ENCODE measurements at places on chromosomes 13 and 19.

GRCh38 chr13:43272851-43273250, 249.5 kb downstream of the DNAJC15 start:
- DNase-seq: no peak

- no peak for DNase-seq
These were observed 3.6 kb downstream of the TLE2 start for GRCh38 chr19:3025549-3025886.

- DNase-seq: no peak
These were observed 8.4 kb upstream of the UPF3A start for GRCh38 chr13:114272977-114273376.

DNA sequence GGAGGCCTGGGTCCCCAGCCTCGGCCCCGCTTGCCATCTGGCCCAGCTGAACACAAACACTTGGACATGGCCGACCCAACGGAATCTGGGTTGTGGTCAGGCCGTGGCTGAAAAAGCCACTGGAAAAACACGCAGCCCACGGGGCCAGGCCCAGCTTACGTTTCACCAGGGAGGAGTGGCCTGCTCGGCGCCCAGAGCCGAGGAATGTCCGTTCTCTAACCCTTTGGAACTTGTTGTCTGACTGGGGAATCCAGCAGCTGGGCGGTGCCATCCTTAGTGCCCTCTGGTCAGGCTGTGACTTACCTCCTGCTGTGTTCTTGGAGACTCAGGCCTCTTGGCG, 13.8 kb downstream of the CILP2 start:
- no peak for DNase-seq

DNA sequence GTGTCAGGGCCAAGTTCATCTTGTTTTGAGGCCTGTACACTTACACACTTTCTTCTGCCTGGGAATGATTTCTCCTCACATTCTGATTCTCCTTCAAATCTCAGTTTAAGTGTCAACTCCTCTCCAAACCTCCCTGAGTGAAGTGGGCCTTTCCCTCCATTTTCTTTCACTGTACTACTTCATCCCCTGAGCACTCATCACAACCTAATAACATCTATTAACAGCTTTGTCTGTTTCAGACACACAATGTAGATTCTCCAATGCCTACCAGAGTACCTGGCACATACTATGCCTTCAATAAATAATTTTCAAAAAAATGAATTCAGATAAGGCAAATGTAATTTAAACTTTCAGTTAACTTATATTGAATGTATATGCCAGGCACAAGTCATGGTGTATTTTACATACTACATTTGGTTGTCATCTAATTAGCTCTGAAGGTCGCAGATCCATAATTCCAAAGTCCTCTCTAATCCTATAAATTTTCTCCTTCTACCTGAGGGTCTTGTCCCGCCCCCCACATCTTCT, 357 bp upstream of the COG6 start:
- DNase-seq: no peak

DNA sequence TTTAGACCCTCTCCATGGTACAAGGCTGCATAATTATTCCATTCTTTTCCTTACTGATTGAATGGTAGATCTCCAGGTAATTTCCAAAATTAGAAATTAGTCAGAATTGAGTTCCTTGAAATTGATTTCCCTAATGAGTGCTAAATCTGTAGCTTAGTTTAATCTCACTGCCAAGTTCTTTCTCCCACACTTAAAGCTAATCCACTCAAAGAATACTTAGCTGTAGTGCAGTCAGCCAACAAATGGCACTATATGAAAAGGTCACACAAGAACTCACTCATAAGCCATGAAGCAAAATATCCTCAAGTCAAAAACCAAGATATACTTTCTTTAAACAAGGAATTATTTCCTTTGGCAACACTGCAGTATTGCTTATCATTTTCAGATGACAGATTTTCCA, 62.0 kb downstream of the XPO4 start:
- DNase-seq: no peak

DNA sequence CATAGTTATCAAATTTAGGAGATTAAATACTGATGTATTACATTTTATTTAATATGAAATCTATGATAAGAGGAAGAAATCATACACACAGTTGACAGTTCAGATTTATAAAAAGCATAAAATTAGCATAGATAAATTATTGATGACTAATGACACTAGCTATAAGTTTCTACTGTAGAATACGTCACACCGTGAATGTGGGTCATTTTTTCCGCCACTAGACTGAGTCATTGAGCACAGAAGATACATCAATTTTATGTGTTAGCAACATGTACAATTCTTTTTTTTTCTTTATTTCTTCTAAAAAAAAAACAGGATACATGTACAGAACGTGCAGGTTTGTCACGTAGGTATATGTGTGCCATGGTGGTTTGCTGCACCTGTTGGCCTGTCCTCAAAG, 22.2 kb downstream of the AP2S1 start:
- no peak for DNase-seq

GRCh38 chr13:51451467-51452360, 1.1 kb downstream of the INTS6 start:
- DNase-seq: peak; percentile 81

DNA sequence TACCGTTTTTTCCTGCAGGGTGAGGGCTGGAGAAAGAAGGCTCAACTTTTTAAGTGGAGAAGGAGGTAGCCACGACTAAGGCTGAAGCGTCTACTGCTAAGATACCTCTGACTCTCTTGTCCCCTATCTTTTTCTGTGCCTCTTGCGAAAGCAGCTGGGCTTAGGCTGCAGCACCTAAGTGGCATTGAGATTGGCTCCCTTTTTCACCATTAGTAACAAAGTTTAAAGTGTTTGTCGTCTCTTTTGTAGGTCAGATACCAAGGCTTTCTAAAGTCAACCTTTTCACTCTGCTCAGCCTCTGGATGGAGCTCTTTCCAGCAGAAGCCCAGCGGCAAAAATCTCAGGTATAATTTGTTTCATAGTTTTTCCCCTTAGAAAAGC, 887 bp downstream of the CDADC1 start:
- no peak for DNase-seq

GRCh38 chr13:106528718-106529414, 6.6 kb downstream of the EFNB2 start:
- DNase-seq: no peak

GRCh38 chr19:37997911-37998344, 90.9 kb downstream of the SIPA1L3 start:
- DNase-seq: no peak

GRCh38 chr13:97228850-97229521, 6.9 kb downstream of the MBNL2 start:
- no peak for DNase-seq

DNA sequence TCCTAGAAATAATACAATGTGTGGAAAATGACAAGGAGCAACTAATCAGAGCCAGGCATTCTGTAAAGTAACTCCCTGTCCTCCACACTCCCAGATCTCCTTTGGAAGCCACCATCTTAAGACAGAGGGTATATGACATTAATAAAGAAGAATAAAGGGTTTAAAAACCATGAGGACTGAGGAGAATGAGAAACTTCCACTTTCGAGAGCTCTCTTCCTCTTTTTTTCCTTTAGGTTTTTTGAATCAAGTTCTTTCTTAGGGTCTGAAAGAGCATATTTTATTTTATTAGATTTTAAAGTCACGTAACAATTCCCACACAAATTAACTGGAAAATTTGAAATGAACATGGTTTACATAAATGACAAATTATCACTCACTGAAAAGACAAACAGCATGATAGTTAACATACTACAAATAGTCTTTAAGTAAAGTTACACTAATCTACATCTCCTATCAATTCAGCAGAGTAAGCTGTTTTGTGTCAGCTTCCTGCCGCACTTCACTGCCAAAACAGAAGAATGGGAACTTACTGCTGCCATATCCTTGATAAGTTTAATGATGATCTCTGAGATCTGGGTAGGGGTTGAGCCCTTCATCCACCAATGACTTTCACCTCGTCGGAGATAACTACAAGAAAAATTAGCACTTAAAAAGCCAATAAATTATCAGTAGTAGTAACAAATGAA, 38.6 kb upstream of the FBXL3 start:
- DNase-seq: no peak

GRCh38 chr13:74554569-74555275, 420.5 kb upstream of the KLF12 start:
- DNase-seq: no peak

DNA sequence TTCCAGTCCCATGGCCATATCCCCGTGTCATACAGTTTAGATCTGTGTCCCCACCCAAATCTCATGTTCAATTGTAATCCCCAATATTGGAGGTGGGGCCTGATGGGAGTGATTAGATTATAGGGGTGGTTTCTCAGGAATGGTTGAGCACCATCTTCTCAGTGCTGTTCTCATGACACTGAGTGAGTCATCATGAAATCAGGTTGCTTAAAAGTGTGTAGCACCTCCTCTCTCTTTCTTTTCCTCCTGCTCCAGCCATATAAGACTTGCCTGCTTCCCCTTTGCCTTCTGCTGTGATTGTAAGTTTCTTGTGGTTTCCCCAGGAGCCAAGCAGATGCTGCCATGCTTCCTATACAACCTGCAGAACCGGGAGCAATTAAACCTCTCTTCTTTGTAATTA, 197.8 kb downstream of the NALCN start:
- DNase-seq: no peak

DNA sequence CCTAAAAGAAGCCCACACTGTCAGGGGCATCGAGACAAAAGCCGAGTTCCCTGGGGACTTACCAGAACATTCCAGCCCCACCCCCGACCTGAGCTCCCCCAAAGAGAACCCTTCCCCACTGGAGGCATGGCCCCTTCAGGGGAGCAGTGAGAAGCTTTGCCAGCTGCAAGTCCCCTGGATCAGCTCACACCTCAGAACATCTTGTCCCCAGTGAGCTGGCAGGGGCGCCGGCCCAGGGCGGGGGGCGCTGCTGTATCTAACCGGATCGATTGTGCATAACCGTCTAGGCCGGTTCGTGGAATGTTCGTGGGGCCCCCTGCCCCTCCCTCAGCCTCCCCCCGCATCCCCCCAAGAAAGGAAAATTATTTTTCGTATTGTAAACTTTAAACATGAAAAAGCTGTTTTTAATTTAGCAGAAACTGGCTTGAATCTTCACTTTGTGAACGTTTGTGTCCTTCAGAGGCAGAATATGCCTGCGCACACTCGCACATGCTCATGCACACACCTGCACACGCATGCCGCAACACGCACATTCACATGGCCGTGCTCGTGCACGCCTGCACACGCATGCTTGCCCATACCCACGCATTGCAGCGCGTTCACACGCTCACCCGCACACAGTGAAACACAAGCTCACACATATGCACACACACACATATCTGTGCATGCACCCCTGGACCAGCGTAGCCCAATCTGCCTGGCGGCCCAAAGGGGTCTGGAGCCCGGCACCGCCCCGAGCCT, 12.0 kb upstream of the CRTC1 start:
- DNase-seq: no peak

GRCh38 chr13:30805132-30805537, 69.8 kb downstream of the ALOX5AP start:
- no peak for DNase-seq

DNA sequence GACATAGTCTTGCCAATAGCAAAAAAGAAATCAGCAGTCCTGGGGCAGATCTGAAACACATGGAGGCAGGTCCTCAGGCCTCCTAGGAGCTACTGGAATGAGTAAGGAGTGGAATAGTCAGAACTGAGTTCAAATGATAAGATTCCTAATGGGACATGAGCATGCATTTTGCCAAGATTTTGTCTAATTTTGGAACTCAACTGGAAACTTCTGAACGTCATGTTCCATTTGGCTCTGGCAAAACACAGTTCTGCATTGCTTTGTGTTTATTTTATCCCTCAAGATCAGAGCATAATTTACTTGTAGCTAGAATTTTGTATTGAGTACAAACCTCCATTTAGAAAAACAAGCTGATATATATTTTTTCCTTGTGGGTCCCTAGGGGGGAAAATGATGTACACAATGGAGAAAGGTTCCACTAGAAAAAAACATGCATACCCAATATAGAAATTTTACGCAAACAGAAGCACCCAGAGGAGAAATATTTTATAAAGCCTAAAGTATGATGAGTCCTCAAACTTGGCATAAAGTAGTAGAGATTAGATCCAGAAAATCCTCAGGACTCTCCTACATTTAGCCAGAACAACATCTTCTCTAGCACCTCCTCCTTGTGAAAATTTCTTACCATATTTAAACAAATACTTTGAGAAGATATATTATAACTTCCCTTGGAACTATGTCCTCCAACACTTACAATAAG, 149.0 kb upstream of the SERP2 start:
- DNase-seq: no peak

DNA sequence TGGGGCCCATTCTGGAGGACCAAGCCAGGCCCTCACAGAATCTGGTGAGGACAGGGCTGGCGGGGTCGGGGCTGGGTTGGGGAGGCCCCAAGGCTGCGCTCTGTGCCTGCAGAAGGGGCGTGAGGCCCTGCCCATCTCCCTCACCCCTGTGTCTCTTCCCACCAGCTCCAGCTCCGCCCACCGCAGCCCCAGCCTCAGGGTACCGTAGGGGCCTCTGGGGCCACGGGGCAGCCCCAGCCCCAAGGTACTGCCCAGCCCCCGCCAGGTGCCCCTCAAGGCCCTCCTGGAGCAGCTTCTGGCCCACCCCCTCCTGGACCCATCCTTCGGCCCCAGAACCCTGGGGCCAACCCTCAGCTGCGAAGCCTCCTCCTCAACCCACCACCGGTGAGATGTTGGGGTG, 15.4 kb upstream of the PTOV1 start:
- no peak for DNase-seq

DNA sequence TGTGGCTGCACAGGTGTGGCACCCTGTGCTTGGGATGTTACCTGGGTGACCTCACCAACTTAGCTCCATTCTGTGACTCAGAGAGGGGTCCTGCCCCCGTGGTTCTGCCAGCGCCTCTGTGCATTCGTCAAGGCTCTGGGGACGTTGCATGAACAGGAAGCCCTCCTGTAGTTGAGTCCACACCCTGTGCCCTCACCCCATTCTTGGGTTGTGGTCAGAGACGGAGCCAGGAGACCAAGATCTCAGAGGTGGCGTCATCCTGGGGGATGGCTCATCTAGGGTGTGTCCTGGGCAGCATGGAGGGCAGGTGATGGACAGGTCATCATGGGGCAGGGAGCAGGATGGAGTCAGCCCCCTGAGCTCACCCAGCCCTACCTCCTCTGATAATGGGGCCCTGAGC, 2.5 kb downstream of the COX6B2 start:
- DNase-seq: no peak

- peak; percentile 43 for DNase-seq
These were observed 587 bp downstream of the TMEM238 start for GRCh38 chr19:55383279-55384130.

DNA sequence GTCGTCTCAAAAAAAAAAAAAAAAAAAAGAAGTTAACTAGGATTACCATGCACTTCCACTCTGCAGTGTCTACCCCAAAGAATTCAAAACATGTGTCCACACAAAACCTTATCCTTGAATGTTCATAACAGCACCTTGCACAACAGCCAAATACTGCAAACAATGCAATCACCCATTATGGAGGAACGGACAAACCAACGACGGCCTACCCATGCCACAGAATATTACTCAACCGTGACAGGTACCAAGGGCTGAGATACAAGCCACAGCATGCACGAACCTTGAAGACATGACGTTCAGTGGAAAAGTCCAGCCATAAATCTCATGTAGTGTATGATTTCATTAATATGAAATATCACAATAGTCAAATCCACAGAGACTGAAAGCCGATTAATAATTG, 3.0 kb upstream of the SHISA7 start:
- peak; percentile 35 for DNase-seq

Data from NCI-H526 treated with DMSO at 0.1 percent for 48 hours (cell line).